ENCODE measurements at places on chromosomes 1 and 21. TPM values are rescaled to one million over a fixed set of nuclear protein-coding genes. Genes with fewer than 3 reads are reported as not detected.

DNA sequence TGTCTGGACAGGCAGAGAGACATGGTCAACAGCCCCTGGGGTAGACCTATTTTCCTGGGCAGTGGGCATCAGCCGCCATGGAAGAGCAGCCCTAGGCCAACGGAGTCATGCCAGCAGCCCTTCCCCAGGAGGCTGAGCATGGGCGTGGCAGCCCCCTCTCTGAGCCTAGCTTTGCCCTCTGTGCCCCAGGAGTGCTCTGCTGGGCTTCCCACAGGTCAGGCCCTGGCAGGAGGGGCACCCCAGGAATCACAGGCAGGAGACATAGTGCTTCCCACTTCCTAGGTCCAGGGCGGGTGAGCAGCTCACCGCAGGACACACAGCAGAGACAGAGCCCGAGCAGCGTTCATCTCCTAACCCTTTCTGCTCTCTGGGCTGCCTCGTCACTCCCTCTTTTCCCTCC, 132.8 kb downstream of the GLIS1 start:
- no peak for DNase-seq

DNA sequence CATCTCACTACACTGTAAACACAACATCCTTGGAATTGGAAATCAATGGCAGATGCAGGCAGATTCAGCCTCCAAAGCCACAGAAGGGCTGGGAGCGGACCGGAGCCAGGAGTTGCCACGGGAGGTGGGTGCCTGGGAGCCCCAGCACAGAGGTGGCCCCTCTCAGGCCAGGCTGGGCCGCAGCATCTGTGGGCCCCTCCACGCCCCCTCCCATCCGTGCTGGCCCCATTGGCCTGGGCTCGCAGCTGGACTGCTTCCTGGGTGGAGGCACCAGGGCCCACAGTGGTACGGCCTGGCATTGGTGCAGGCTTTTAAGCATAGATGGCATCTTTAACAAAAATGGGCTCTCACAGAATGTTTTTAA, 64.2 kb downstream of the SLX9 start:
- DNase-seq, result peak; percentile 2

DNA sequence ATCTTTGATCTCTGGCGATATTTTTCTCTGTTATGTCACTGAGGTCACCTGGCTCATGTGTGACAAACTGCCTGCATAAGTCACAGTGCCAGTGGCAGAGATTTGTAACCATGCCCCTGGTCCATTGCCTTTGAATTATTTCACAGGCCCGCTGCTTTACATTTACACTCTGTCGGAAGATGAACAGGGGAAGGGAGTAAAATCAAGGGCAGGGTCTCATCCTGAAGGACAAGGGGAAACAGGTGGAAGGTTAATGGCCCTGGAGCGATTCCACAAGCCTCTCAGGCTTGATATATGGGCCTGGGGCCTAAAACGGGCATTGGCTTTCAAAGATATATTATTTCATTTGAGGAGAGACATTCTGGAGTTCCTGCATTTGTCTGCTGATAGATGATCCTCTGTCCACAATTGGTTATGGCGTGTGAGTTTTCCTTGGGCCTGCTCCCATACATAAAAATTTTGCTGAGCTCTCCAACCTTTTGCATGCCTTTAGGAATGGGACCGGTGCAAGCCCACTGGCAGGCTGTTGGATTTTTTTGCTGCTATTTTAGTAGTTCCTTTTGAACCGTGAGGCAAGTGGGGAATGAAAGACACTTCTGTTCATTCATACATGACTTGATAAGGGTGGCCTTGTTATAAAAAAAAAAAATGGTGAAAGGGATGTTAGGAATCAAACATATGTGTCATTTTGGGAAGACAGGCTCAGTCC, 51.9 kb downstream of the NR5A2 start:
- DNase-seq, result no peak

DNA sequence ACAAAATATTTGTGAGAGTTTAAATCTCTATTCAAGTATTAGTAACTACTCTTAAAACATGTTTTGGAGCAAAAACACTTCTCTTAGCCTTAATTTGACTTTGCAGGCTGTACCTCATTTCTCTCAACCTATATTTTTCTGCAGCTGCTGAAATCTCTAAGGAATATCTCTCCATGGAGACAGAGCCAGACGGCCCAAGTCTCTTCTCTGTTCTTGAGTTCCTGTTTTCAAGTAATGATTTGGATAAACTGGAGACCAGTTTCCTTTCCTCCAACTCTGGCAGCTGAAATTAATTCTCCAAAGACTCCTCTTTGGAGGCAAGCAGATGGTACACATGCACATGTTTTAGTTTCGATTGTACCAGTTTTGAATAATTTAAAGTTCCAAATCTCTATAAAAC, 659.7 kb upstream of the NEGR1 start:
- DNase-seq, result no peak

DNA sequence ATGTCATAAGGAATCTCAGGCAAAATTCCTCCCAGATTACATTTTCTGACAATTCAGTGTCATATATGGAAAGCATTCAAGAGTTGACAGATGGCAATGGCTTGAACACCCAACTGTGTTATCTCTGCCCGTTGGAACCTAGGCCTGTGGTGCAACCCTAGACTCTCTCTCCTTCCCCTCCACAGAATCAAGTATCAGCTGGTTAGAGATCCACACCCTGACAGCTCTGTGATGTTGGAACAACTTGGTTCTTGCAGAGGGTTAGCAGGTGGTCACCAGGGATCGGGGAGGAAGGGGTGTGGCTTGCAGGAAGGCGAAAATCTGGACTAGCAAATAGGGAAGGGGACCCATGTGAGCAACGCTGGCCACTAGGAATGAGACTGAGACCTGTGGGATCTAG, 26.3 kb downstream of the PCSK9 start:
- DNase-seq, result no peak

DNA sequence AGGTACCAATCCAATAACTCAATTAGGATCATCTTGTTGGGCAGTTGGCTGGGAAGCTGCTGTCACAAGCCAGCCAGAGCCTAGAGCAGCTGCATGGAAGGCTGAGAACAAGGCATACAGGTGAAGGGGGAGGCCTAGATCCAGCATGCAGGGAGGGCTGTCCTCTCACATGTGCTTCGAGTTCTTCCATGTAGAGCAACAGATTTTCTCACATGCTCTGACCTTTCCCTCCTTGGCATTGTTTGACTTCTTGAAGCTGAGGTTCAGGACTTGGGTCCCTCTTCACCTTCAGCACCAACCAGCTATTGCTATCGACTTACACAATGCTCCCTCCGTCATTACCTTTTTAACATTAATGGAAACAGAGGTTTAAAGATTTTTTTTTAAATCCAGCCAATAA, 257.7 kb downstream of the ATG4C start:
- no peak for DNase-seq

- DNase-seq, result no peak
Measured at GRCh38 chr1:1161078-1161682, 12.5 kb upstream of the TTLL10 start.

GRCh38 chr1:248152056-248152827, 7.3 kb downstream of the OR2M5 start:
- DNase-seq, result no peak

- peak; percentile 42 for DNase-seq
Measured at GRCh38 chr1:170494369-170494768, 37.6 kb upstream of the GORAB start.

- no peak for DNase-seq
Measured at GRCh38 chr1:240499012-240499411, 112.9 kb downstream of the GREM2 start.

DNA sequence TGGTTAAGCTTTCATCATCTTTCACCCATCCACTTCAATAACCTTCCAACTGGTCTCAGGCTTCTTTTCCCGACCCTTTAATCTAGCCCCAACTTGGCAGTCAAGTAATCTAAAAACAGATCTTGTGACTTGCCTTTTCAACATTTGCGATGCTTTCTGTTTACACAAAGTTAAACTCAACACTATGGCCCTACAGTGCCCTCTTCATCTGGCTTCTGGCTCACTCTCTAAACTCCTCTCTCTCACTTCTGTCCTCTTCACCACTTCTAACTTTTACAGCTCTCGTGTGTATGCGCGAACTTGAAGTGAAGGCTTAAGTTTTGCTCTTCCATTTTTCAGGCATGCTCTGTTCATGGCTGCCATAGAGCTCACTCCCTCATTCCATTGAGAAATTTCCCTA, 1122.3 kb upstream of the ADGRL2 start:
- DNase-seq, result no peak

DNA sequence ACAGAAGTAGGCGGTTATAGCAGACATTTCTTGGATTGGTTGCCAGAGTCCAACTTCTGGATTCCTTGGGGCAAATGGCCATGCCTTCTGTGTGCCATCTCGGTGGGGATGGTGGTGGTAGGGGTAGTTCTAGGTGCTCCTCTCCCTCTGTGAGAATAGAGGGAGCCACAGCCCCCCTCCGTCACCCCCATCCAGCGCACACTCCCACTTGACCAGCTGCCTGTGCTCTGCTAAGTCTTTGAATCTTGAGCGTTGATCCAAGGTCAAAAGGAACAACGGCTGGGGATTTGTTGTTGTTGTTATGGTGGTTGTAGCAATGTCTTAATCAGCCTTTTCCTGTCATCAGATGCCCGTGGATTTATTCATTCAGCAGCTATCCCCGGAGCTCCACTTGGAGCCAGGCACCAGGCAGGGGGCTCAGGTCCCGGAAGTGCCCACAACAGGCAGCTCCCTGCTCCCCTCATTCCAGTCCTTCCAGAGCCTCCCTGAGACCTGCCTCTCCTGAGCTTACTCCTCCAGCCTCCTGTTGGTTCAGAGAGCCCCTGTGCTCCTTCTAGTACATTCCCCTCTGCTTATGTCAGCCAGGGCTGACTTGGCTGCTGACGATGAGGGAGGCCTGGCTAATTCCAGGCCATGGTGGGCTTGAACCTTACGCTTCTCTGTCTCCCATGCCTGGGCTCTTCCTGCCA, 146.6 kb upstream of the WNT4 start:
- DNase-seq, result no peak

DNA sequence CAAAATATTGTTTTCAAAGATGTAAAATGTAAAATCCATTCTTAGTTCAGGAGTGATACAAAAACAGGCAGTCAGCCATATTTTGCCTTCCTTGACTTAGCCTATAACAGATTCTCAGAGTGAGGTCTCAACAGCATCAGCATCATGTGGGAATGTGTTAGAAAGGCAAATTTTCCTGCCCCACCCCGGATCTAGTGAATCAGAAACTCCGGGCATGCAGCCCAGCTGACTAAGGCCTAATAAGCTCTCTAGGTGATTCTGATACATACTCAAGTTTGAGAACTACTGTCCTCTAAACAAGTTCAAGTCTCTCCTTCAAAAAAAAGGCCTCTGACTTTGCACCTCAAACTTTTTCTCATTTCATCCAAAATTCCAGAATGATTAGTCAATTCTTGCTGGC, 46.9 kb upstream of the PRRC2C start:
- no peak for DNase-seq

GRCh38 chr1:99680270-99680669, 34.4 kb downstream of the PALMD start:
- no peak for DNase-seq

DNA sequence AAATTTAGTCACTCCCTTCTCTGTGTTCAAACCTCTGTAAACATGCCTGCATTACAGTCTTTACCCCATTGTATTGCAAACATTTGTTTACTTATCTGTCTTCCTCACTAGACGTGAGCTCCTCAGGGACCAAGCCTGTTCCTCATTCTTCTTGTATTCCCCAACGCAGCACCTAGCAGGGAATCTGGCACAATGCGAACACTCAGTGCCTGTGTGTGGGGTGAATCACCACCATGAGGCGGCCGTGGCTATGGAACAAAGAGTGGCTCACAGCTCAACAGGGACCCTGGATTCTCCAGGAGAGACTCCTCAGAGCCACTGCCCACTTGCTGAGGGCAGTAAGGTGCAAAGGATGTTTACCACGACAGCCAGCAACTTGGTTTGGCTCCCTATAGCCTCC, 95.9 kb downstream of the DDX20 start:
- no peak for DNase-seq

DNA sequence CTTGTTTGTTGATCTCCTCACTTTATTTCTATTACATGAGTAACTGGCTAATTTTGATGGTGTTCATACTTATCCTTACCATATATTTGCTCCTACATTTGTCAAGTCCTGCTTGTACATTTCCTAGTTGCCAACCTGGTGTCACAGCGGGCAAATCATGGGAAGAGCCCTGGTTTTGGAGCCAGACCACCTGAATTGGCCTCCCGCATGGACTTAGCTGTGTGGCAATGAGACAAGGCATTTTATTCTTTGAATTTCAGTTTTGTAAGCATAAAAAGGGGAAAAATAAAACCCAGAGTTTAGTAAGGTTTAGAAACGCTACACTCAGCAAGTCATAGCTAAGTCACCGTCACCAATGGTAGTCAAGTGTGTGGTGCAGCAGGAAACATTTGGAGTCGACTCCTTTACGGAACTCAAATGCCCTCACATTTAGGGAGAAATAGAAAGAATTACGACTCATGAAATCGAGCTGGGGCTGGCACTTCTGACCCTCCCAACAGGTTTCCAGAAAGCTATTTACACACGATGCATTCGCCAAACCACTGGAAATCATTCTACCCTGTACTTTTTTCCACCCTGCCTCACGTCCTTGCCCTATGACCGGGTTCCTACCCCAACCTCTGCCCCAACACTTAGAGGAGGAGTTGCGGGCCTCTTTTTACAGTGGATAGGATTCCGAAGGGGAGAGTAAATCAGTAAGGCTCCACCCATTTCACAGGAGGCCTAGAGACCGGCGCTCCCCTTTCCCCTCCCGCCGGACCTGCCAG, 492 bp upstream of the PGM1 start:
- peak; percentile 81 for DNase-seq

GRCh38 chr1:8077120-8077573, 51.0 kb upstream of the ERRFI1 start:
- peak; percentile 59 for DNase-seq

ANGPTL3 gene
- total RNA-seq, result not detected

ADAMTS5 gene
- total RNA-seq, result 9.2 TPM

OR2L13 gene
- not detected for total RNA-seq

ATPAF1 gene
- 20.6 TPM for total RNA-seq

All from transverse colon (tissue), 4 donors.